ENCODE measurements at places on chromosomes 16 and 17.

- DNase-seq = no peak
These were observed 100.1 kb downstream of the RAB11FIP4 start for GRCh38 chr17:31491376-31492131.

GRCh38 chr17:45883063-45883462 lies 11.3 kb upstream of the MAPT start:
- no peak for DNase-seq

DNA sequence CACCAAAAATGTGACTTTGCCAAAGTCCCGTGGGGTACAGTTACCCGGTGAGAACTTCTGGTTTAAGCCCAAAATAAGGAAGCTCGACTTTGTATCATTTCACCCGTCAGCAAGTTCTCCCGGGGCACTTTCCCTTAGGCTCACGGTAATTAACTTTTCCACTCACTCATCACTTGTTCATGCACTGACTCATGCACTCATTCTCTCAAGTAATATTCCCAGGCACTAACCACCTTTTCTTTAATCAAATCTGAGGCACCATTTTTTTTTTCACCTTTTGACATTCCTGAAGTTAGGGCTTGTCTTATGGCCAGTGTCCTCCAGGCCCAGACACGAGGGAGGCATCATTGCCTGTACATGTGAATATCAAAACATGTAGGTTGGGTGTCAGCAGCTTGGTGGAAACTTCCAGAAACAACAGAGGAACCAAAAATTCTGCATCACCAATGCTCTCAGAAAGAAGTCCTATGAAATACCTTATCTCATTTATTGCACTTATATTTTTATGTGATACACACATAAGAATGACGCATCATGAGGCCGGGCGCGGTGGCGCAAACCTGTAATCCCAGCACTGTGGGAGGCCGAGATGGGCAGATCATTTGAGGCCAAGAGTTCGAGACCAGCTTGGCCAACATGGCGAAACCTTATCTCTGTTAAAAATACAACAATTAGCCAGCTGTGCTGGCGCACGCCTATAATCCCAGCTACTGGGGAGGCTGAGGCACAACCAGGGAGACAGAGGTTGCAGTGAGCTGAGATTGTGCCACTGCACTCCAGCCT lies 36.1 kb upstream of the ATP2C2 start:
- DNase-seq = no peak

DNA sequence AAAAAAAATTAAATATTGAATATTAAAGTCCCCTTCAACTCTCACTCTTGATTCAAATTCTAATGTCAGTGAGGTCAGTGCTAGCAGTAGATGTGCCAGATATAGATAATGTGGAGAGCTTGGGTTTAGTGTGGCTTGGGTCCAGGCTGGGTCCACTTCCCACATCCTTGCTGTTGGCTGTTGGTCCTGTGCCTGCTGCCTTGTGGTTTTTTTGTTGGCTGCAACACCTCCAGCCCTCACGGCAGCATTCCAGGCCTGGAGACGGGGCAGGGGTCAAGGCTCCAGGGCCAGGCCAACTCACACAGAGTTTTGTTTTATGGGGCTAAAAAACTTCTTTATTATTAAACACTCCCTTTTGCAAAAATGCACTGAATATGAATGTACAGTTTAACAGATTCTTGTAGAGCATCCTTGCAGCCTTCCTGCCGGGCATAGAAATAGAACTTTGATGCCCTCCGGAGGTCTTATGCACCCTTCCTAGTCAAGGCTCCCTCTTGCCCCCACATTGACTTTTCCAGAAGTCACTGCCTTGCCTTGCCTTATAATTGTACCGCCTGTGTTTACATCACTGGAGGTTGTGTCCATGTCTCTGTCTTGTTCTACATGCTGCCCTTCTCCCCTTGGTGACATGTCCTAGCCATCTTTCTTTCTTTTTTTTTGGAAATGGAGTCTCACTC lies 25.5 kb upstream of the MYO15B start:
- no peak for DNase-seq

DNA sequence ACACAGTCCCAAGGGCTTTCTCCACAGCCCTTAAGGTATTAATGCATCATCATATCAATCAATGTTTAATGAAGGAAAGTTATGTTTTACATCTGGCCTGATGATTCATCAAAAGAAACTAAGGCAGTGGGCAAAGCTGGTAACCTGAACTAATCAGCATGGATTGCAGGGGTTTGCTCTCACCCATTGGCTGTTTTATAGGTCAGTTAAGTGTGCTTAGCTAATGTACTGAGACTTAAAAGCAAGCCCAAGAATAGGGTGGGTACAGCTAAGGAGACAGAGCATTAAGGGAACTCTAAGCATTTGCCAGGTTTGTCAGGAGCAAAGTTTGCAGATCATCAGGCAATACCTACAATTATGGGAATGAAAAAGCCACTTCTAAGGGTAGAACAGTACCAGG lies 1247.6 kb downstream of the CDH8 start:
- DNase-seq = no peak

Measured in aorta (tissue), 5 donors.